ENCODE measurements at places on chromosomes 5 and 9. TPM values are rescaled to one million over a fixed set of nuclear protein-coding genes. Genes with fewer than 3 reads are reported as not detected.

Gene BRD3OS
- total RNA-seq = 2.4 TPM

DNA sequence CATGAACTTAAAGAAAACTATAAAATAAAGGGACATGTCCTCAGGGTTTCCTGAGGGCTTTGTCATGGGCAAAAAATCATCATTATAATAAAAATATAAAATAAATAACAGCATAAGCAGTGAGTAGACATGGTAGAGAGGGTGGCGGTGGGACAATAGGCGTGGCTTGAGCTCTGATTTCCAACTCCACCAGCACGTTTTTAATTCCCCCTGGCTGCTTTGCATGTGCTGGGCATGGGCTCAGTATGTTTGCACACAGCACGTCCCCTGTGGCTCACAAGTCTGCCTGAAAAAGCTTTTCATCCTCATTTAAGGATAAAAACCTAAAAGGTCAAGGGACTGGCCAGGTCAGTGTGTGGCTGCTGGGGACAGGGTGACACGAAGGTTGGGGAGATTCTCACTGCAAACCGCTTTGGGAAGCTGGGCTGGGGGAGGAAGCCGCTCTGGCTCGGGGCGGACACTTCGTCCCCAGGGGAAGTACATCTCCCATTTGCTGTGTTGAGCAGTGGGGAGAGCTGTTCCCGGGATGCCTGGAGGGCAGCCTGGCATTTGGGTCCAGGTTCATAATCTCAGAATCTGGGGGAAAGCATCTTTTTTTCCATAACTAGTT is 32.6 kb downstream of the NKX2-5 start:
- no peak for DNase-seq

DNA sequence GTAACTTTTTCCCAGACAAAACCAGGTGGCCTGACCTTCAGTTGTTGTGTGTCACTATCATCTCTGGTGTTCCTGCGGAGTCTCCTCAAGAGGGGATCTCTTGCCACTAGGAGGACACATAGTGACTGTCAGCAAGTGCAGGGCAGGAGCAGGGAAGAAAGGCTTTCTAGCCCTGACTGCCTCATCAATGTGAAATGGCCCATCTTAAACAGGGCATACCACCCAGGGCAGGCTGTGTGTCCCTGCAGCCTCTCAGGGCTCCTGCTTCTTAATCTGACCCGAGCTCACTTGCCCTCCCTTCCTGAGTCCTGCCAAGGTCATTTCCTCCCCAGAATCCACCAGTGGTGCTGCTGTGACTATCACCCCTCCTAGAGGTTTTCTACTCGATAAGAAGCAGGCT is 57.4 kb upstream of the SIMC1 start:
- DNase-seq = no peak

- no peak for DNase-seq
Measured at GRCh38 chr5:149162401-149163084, 21.2 kb downstream of the ABLIM3 start.

Gene PIP5KL1
- 0.44 TPM for total RNA-seq

GRCh38 chr9:21434202-21435014 is 5.8 kb upstream of the IFNA1 start:
- DNase-seq = no peak

Gene FCHO2
- total RNA-seq = 18.0 TPM

DNA sequence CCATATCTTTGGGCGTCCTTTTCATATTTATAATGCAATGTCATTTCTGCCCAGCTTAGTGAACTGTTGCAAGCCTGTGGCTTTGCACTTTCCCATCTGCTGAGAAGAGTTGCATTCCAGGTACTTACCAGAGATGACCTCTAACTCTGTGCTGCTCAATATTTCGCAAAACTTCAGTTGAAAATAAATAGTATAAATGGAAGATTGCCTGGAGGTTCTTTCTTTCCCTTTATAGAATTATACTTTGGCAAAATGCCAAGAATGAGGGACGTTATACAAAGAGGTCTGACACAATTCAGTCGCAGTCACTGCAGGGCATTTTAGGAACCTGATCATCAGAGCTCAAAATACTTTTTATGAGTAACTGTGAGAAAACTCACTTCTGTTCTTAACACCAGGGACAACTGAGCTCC is 18.9 kb upstream of the VLDLR start:
- DNase-seq = no peak

GRCh38 chr5:14432931-14433589 is 148.5 kb upstream of the OTULINL start:
- DNase-seq = no peak

DNA sequence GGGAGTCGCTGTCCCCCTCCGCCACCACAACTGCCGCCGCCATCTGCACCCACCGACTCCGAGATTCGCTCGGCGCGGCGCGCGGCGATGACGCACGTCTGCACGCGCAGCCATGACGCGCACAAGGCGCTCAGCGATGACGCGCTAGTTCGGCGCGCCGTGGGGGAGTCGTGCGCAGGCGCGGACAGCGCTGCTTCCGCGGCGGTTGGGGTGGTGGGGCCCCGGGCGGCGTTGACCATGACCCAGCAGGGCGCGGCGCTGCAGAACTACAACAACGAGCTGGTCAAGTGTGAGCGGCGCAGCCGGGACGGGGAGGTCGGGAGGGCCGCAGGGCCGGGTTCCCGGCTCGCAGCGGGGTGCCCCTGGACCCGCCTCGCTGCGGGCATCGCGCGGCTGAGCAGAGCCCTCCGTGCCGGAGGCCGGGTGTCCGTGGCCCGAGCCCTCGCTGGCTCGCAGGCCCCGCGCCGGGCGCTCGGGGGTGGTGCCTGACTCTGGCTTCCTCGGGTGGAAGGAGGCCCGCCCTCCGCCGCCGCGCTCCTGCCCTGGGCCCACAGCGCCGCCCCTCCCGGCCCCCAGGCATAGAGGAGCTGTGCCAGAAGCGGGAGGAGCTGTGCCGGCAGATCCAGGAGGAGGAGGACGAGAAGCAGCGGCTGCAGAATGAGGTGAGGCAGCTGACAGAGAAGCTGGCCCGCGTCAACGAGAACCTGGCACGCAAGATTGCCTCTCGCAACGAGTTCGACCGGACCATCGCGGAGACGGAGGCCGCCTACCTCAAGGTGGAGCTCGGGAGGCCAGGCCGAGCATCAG is at the start of the genes ANAPC2 and SSNA1:
Gene ANAPC2 (minus strand): TSS at position 71 of the 807 bp plus-strand sequence. CDS start 28 bp downstream, at position 43.
Gene SSNA1 (plus strand): TSS at position 187 of the 807 bp plus-strand sequence. CDS start 51 bp downstream, at position 238.
- DNase-seq = peak; percentile 97

GRCh38 chr9:78253285-78253684 is 17.4 kb downstream of the CEP78 start:
- DNase-seq = no peak

Gene ADAMTSL2
- total RNA-seq = 0.71 TPM

Gene CAMK2A
- total RNA-seq = 41.7 TPM

DNA sequence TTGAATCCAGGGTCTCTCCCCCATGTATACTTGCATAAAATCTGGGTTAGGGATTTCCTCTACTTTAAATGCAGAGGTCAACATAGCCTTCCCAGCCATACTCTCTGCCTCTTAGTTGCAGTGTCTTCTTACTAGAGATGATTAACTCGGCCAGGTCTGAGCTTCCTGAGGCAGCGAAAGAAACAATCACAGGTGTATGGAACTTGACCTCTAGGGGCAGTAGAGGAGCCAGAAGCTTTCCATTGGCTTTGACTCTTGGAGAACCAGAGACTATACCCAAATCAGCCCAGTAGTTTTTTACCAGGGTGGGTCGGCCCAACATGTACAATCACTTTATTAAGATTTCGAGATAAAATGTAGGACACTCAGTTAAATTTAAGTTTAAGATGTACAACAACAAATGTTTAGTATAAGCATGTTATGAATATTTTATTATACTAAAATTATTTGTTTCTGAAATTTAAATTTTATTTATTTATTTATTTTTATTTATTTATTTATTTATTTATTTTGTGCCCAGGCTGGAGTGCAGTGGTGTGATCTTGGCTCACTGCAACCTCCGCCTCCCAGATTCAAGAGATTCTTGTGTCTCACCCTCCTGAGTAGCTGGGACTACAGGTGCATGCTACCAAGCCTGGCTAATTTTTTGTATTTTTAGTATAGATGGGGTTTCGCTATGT is 48.0 kb upstream of the DMRT3 start:
- DNase-seq = no peak

Gene SH3GLB2
- 33.8 TPM for total RNA-seq

Gene SPRY4
- total RNA-seq = 5.3 TPM
